ENCODE measurements at places on chromosomes 11 and 22.

GRCh38 chr11:66981976-66982578 is 7.0 kb downstream of the C11orf86 start:
- DNase-seq, result no peak

DNA sequence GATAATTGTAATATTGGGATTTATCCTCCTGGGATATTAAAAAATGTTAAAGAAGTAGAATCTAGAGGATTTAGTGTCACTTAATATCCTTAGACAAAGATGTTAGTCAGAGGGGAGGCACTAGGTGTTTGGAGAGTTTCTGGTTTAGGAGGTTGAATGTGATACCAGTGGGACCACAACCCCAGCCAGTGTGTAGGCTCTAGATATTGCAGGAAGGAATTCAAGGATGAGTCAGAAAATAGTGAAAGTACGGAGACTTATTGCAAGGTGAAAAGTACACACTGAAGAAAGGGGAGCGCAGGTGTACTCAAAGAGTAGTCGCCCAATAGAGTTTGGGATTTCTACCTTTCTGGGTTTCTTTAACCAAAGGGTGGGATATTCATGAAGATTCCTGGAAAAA is 5.7 kb upstream of the TMEM41B start:
- DNase-seq, result no peak

GRCh38 chr11:129023968-129024676 is 81.5 kb upstream of the TP53AIP1 start:
- DNase-seq, result no peak

DNA sequence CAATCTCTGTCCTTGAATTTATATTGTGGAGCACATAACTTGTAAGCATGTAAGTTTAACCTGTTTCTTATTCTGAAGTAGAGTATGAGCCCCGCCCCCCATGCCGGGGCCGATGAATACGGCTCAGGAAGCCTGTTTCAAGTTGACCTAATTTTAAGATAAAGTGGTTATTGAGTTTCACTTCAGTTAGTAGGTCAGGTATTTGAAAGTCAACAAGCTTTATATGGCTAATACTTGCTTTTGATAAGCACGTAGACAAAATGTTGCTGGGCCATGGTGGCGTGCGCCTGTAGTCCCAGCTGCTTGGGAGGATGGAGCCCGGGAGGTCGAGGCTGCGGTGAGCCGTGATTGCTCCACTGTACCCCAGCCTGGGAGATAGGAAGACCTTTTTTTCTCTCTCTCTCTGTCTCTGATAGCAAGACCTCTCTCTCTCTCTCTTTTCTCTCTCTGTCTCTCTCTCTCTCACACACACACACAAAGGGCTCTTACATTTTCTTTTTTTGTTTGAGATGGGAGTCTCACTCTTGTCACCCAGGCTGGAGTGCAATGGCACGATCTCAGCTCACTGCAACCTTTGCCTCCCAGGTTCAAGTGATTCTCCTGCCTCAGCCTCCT is 14.4 kb downstream of the YWHAH start:
- DNase-seq, result no peak

DNA sequence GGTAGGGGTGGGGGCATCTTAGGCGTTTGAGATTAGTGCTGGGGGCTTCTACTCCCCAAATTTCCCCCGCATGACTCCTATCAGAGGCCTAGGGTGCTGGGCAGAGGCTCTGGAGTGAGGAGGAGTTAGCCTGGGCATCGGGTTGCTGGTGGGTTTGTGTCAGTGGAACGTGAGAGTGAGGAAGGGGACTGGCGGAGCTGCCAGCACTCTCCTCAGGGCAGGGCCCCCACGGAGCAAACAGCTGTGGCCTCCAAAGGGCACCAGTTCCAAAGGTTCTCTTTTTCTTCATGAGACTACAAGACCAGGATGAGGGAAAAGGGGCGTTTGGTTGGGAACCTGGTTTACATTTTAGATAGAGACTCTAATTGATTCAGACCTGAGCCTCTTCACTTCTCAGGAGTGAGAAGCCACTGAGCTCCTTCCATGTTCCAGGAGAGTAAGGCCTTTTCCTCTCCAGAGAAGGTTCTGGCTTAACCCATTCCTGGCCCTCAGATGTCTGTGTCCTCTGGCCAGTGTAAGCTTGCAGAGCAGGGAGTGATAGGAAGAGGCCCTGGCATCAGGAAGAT is 35.6 kb upstream of the CDON start:
- no peak for DNase-seq

GRCh38 chr11:110069158-110069737 is 23.9 kb upstream of the ZC3H12C start:
- no peak for DNase-seq

DNA sequence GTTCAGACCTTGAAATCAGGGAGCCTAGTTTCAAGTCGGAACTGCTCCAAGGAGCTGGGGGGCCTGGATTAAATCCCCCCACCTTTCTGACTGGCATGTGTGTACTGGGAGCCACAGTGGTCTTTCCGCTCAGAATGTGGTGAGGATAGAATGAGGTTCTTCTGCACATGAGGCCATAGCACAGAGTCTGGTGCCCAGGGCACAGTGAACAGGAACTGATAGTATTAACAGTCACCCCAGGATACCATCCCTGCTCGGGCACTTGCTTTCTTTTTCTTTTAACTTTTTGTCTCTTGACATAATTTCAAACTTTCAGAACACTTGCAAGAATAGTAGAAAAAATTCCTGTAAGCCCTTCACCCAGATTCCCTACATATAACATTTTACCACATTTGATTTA is 28.8 kb downstream of the LMO1 start:
- no peak for DNase-seq

DNA sequence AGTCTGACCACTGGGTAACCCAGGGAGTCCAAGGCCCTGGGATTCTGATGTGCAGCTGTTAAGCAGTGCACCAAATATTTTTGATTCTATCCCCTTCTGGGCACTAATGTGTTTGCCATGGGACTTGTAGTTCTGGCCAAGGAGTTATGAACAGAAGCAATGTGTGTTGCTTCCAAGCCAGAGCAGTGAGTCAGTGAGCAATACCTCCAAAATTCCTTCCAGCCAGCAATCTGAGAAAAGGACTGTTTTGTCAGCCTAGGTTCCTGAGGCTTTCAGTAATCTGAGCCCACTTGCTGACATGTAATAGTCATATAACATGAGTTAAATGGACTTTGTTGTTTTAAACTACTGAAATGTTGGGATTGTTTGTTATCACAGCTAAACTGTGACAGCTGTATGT is 311.4 kb downstream of the NELL1 start:
- no peak for DNase-seq

DNA sequence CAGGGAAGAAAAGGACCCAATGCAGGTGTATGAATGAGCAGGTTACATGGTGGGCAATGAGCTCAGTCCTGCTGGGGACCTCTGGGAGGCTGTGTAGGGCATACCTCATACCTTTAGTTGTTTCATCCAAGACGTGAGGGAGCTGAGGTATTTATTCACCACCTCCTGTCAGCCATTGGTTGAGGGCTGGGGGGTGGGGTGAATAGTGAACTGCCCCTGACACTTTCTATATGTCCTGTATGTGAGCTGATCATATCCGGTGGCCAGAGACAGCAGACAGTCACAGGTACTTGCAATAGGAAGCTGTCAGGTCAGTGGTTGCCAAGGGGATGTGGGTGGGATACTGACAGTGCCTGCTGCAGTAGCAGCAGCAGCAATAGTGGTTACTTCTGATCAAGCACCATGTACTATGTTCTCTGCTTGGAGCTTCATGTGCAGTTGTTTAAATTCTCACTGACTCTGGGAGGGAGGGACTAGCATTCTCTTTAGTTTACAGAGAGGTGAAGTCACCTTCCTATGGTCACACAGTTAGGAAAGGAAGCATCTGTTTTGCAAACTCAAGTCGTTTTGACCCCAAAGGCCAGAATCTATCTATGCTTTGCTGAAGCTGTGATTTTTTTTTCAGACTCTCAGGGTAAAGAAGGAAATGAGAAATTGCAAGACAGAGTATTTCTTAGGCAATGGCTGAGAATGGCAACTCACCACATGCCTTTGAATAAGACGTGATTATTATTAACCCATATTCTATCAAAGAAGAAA is 54.0 kb downstream of the MIAT start:
- DNase-seq, result no peak

DNA sequence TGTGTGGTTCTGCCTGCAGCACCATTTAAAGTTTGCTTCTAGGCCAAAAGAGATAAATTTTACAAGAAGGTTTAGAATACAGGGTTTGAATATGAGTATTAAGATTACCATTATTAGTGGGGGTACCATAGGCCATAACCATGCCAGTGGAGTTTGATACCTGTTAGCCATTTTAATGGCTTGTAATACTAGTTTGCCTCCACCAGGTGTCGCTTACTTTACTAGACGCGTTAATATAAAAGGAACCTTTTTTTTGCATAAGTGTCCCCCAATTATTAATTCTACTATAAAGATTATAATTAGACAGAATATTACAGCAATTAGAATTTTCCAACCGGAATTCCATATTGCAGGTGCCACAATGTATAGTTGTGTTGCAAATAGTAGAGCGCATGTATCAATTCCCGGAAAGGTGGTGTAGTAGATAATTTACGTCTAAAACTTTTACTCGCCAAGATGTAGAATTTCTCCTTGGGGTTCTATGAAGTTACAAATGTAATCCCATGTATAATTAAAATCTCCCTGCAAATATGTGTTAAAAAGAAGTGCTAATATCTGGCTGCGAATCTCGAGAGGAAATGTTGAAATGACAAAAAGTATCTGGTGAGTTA is 16.1 kb downstream of the MS4A6E start:
- DNase-seq, result no peak

- DNase-seq, result no peak
Measured at GRCh38 chr11:131909426-131910177, 539.2 kb downstream of the NTM start.

GRCh38 chr11:92623055-92623454 is 346.4 kb upstream of the MTNR1B start:
- no peak for DNase-seq

- no peak for DNase-seq
Measured at GRCh38 chr22:35352214-35353111, 28.4 kb upstream of the HMOX1 start.
